ENCODE measurements at places on chromosomes 3 and 15.

DNA sequence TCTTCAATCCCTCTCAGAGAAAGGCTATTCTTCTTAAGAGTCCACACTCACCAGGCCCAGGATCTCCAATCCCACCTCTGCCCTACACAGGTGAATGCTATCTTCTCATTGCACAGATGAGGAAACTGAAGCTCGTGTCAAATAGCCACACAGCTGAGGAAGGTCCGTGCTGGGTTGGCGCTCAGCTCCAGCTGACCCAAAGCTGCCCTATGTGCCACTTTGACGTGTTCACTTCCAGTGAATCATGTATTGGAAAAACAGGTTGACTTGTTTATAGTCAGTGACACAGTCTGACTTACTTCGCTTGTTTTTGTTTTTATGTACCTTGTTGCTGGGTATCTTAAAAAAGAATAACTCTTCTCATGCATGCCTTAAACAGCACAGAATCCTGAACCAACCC is 32.4 kb upstream of the ALDH1A3 start:
- H3K27me3 ChIP-seq: no peaks in the 10 kb centered on the region
- DNase-seq: no peak
- H3K4me3 ChIP-seq: no peak overlapping the region
- peaks cover 2% of the 10 kb centered on the region for H3K4me1 ChIP-seq
- no peak overlapping the region for H3K27ac ChIP-seq

GRCh38 chr15:92409006-92409405 is 15.3 kb downstream of the ST8SIA2 start:
- H3K27ac ChIP-seq: no peak overlapping the region
- H3K4me3 ChIP-seq: no peak overlapping the region
- no peak for DNase-seq
- H3K27me3 ChIP-seq: no peaks in the 10 kb centered on the region
- no peaks in the 10 kb centered on the region for H3K4me1 ChIP-seq
- H3K36me3 ChIP-seq: no peaks in the 10 kb centered on the region

DNA sequence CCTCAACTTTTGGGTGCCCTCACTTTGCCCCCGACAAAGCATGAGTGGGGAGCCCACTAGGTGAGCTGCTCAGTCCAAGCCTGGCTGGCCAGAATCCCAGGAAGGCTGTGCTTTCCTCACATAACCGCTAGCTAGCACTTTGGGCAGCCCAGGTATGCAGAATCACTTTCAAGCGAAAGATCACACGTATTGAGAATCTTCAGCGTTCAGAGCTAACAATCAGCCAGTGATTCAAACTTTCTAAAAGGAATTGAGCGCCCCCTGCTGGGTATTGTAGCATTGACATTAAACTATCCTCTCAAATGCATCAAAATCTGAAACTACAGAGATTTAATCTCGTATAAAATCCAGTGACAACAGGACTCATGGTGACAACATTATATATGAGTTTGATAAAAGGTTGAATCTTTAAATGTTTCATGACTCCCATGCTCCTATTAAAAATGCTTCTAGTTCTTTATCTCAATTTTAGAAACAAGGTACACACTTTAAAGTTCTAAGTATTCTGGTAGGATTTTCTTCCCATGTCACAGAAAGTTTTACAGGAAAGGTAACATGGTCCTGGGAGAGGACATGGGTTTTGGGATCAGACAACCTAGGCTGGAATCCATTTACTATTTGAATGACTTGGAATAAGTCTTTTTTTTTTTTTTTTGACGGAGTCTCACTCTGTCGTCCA is 11.8 kb downstream of the ANAPC13 start:
- peaks cover 12% of the 10 kb centered on the region for H3K4me1 ChIP-seq
- H3K4me3 ChIP-seq: no peak overlapping the region
- peak overlapping the region; percentile 21 for H3K27ac ChIP-seq
- H3K27me3 ChIP-seq: no peaks in the 10 kb centered on the region
- DNase-seq: peak; percentile 79

- peaks cover 4% of the 10 kb centered on the region for H3K4me1 ChIP-seq
- no peaks in the 10 kb centered on the region for H3K36me3 ChIP-seq
- no peaks in the 10 kb centered on the region for H3K27me3 ChIP-seq
- no peak for DNase-seq
- H3K27ac ChIP-seq: no peak overlapping the region
Observed at GRCh38 chr3:150379469-150379868, 28.6 kb upstream of the TSC22D2 start.

DNA sequence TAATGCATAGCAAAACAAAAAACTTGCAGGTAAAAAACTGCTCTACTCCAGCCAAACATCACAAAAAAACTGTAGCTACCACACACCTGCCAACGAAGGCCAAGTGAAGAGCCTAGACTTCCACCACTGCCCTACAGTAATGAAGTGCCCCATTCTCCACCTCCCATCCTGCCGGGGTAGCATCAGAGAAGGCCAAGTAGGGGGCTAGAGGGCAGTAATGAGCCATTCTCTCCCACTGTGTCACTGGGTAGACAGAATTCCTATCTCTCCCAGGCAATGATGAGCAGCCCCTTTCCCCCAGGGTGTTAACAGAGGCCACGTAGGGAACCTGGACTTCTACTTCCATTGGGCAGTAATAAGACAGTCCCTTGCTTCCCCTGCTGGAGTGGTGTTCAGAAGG is 9.5 kb downstream of the SEC22C start:
- no peaks in the 10 kb centered on the region for H3K27me3 ChIP-seq
- H3K27ac ChIP-seq: no peak overlapping the region
- peak; percentile 28 for DNase-seq
- no peaks in the 10 kb centered on the region for H3K4me1 ChIP-seq
- H3K4me3 ChIP-seq: no peak overlapping the region
- peaks cover 2% of the 10 kb centered on the region for H3K36me3 ChIP-seq

GRCh38 chr3:86967062-86967461 is 23.9 kb downstream of the VGLL3 start:
- no peak overlapping the region for H3K27ac ChIP-seq
- H3K4me3 ChIP-seq: no peak overlapping the region
- no peak for DNase-seq

GRCh38 chr15:65833501-65834205 is 35.6 kb upstream of the RAB11A start:
- no peaks in the 10 kb centered on the region for H3K27me3 ChIP-seq
- no peak for DNase-seq
- H3K27ac ChIP-seq: no peak overlapping the region
- no peaks in the 10 kb centered on the region for H3K36me3 ChIP-seq
